ENCODE measurements at places on chromosomes 2 and 18. TPM values are rescaled to one million over a fixed set of nuclear protein-coding genes. Genes with fewer than 3 reads are reported as not detected.

DNA sequence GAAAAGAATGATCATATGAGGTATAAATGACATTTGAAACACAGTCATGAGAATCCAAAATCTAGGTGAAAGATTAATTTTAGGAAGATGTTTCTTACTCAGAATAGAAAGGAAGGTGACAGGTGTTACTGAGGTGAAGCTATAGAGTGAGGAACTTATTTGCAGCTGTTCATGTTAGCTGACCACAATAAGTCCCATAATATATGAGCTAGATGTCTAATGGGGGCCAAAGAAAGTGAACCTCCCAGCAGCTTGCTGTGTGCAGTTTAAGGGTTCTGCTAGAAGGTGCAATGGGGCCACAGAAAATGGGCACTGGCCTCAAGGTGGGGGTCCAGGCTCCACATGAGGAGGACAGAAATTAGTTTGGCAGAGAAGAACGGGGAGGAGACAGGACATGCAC, 1374.9 kb upstream of the CRIM1 start:
- DNase-seq = no peak

ARHGAP15 gene
- total RNA-seq = 309 TPM

CPLX4 gene
- total RNA-seq = not detected

STRN gene
- total RNA-seq = 36.0 TPM
